Epithelial cell of umbilical artery (primary cell): ENCODE measurements at places on chromosomes 13 and 19. TPM values are rescaled to one million over a fixed set of nuclear protein-coding genes. Genes with fewer than 3 reads are reported as not detected.

Gene VSTM1
- total RNA-seq, result not detected in 2 replicates

Gene OVOL3
- total RNA-seq, result not detected in 2 replicates

Gene CD37
- not detected in 2 replicates for total RNA-seq

Gene CEACAM6
- total RNA-seq, result not detected in 2 replicates

Gene NLRP9
- not detected in 2 replicates for total RNA-seq

Gene ZNF540
- under 0.01 and 0.15 TPM in 2 replicates for total RNA-seq

Gene TMEM147
- 72.6 and 78.6 TPM in 2 replicates for total RNA-seq
